ENCODE measurements at places on chromosomes 2 and 18. TPM values are rescaled to one million over a fixed set of nuclear protein-coding genes. Genes with fewer than 3 reads are reported as not detected.
A peak's percentile ranks its signal among the peaks of the same experiment; 100 is the strongest.

- no peak for DNase-seq
These were observed 525.8 kb upstream of the LINC00305 start for GRCh38 chr18:64674694-64675093.

GRCh38 chr18:22961156-22961555 is 28.0 kb downstream of the RBBP8 start:
- no peak for DNase-seq

Gene REG3A
- not detected for total RNA-seq

DNA sequence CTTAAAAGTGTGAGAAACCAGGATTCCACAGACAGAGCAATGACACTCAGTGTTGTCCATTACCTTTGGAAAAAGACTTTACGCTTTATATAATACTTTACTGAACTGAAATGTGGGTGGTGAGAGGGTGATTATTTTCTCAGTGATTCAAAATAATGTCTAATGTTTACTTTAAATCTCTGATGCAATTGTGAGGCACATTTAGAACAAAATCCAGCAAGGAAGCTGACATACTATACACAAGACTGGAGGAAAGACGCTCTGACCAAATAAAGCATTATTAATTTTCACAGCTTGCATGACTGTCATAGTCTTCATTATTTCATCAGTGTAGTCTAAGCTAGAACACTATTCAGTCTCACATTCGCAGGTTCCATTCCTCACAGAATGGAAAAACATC is 34.1 kb upstream of the STAT1 start:
- DNase-seq = no peak

DNA sequence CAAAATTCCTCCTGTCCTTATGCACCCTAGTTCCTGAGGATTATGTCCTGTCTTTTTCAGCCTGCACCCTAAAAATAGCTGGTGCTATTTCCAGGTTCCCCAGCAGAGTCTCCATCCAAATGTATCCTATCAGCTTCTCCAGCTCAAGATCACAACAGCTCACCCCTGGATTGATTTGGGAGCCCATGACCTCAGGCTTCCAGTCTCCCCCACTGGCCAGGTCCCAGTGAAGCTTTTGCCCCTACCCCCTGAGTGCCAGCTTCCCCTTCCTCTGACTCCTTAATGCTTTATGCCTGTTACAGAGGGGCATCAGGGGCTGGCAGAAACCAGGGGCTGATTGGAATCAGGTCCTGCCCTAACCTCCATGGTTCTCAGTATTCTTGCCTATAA is 76.9 kb upstream of the DAPL1 start:
- no peak for DNase-seq

DNA sequence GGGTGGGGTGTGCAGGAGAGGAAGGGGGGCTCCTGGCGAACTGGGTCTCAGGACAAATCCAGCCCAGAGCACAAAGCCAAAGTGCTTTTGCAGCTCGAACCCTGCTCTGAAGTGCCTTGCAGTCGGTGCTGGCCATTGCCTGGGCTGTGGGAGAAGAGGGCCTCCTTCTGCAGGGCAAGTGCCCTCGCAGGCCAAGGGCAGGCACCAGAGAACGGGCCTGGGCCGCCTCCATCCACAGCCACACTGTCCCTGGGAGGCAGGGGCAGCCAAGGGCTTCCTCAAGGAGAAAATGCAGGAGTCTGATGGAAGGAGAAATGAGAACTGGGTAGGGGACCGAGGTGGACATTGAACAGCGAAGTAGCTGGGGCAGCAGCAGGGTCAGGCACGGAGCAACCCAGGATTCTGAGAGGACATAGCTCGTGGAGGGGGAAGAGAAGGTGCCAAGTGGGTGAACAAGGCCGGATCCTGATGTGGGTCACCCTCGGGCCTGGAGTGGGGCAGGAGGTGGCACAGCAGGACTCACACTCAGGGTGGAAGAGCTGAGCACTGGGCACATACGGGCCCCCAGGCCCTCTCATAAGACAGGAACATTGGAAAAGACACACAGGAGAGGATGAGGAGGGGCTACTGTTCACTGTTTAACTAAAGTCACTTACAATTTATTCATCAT is 312.8 kb upstream of the SALL3 start:
- no peak for DNase-seq

Gene IL36A
- total RNA-seq = not detected

DNA sequence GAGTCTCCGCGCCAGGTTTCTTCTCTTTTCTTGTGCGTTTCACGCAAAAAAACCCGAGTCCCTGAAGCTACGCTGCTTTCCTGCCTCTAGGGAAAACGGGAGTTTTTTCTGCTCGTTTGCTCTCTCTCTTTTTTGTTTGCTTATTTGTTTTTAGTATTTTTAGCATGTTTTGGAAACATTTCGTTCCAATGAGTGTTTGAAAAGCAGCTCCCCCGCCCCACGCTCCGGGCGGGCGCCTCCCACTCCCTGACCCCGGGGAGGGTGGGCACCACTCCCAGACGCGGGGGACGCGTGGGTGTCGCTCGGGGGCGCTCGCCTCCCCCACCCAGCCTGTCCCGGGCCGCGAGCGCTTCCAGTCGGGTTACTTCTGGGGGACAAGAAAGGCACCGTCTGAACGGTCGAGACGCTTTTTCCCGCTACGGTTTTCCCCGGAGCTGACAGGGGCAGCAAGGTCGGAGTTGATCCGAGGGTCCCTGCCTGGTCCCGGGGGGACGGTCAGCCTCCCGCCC is 446 bp upstream of the EFHD1 start:
- no peak for DNase-seq

DNA sequence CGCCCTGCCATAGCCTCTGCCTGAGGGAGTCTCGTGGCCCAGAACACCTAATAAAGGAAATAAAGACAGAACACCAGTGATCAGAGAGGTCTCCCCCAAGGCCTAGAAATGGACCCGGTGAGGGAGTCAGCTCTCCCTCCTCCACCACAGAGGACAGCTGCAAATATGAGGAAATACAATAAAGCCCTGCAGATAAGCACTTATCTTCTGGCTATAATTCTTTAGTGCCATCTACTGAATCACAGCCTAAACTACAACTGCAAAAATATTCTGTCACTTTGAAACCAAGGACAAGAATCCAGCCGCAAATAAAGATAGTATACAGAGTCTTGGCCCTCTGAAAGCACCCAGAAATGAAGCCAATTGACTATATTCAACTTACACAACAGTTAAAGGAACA is 42.4 kb upstream of the TACR1 start:
- DNase-seq = no peak

Gene SPR
- total RNA-seq = 33.6 TPM

Gene CHRND
- total RNA-seq = not detected

Gene ZNG1B
- 37.5 TPM for total RNA-seq

Gene TCF23
- total RNA-seq = not detected

Gene GNAL
- 3.3 TPM for total RNA-seq

DNA sequence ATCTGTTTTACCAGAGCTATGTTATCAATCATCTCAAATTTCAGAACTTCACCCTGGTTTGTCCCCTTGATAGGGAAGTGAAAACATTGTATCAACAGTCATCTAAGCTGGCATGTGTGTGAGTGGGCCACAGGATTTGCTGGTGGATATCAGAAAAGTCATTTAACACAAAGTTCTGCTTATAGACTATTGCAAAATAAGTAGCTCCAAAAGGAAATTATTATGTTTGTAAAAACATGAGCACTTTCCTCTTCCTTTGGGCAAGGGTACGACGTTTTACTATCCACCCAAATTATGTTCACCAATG is 20.7 kb upstream of the COPS8 start:
- no peak for DNase-seq

Gene CCDC148
- total RNA-seq = 1.8 TPM

Gene MITD1
- 37.6 TPM for total RNA-seq

DNA sequence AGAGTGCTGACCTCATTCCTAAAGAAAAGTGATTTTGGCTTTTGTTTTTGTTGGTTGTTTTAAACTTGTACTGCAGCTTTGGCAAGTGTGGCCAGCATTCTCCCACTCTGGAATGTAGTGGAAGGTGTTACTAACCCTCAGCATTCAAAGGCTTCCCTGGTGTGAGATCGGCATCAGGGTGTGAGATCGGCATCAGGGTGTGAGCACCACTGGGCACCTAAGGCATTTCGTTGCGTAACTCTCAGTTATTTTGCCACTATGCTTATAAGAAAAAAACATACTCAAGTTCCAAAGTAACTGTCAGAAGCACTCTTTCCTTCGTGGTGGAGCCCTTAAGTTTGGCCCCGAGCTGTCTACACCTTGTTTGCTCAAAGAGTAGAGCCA is 1.7 kb downstream of the CYBRD1 start:
- peak; percentile 97 for DNase-seq

GRCh38 chr2:46737577-46737976 is 178.0 kb downstream of the MCFD2 start:
- peak; percentile 85 for DNase-seq

Gene ADAM23
- 8.9 TPM for total RNA-seq

Gene LRP1B
- total RNA-seq = 1.7 TPM

Gene SKOR2
- not detected for total RNA-seq

Data from PC-9 (cell line).